Stimulated activated CD4-positive, alpha-beta T cell treated with anti-CD3 and anti-CD28 coated beads, TNF-alpha, amount 100 ng/mL, for 1 hour (primary cell): ENCODE measurements at places on chromosomes 2 and 18.

DNA sequence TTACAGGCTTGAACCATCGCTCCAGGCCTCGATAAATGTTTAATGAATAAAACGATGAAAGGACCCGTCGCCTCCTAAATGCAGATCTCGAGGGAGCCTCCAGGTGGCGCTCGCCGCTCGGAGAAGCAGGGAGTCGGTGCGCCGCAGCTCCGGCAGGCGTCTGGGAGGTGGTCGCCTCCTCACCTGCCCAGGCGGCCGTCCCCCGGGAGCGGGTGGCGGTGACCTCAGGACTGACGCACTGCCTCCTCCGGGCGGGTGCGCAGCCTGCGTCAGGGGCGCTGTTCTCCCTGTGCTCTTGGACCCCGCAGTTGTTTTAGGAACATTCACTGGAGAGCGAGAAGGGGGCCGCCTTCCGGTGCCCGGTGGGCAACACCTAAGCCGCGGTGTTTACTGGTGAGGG lies 38.6 kb upstream of the POLE4 start:
- DNase-seq, result peak; percentile 28

GRCh38 chr2:159249990-159250715 lies 36.4 kb downstream of the WDSUB1 start:
- no peak for DNase-seq

- DNase-seq, result no peak
Observed at GRCh38 chr2:130339885-130340745, 2.6 kb upstream of the IMP4 start.

DNA sequence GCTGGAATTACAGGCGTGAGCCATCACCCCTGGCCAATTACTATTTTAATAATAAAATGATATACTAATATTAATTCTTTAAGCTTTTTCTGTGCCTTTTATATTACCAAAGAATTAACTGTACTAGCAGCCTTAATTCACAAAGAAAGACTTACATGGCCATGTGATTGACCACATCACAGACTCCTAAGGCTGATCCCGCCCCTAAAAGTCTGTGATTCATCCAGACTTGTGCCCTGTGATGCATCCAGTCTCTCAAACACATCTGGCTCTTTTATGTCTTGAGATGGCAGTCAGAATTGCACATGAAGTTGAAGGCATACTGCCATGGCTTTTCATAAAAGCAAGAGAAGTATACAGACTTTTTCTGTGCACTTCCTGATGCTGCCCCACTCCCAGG lies 91.7 kb downstream of the DTNA start:
- DNase-seq, result no peak

- DNase-seq, result no peak
Observed at GRCh38 chr2:163132850-163133249, 294.3 kb upstream of the KCNH7 start.

DNA sequence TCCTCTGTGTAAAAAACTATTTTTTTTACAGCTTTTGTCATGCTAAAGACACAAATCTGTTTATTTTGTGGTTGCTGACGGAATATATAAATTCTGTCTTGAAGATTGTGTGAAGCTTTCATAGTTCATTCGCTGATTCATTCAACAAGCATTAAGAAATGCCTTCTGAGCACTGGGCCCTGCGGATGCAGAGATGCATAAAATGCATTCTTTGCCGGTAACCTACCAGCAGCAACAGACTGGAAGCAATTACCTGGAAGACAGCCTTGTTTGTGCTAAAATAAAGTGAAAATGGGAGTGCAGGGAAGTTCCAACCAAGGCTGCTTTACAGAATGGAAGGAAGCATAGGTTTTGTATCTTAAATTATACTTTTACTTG lies 119.7 kb downstream of the PMAIP1 start:
- DNase-seq, result no peak

DNA sequence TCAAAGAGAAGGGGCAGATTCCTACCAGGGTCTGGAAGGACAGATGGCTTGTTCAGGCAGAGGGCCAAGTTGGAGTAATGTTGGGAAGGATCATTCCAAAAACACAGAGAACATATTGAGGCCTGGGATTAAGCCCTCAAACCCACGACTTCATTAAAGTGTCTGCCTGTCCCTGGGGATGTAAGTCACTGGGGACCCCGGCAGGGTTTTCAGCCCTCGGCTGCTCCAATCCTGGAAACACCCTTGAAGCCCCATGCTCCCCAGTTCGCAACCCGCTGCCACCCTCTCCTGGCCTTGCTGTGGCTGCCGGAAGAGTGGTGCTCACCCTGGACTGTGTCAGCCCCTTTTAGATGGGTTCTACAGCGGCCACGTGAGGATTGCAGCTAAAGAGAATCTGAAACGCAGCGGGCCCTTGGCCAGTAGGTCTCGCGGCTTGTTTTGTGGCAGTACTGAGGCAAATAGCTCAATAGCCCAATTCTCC lies 79.9 kb downstream of the EPAS1 start:
- DNase-seq, result no peak

- DNase-seq, result no peak
Observed at GRCh38 chr2:25112113-25112512, 56.3 kb downstream of the POMC start.

- peak; percentile 57 for DNase-seq
Observed at GRCh38 chr2:109545828-109546713, 67.7 kb downstream of the SEPTIN10 start.

- DNase-seq, result no peak
Observed at GRCh38 chr2:100206731-100207255, 64.4 kb upstream of the AFF3 start.

GRCh38 chr2:160910681-160911080 lies 249.5 kb upstream of the TANK start:
- DNase-seq, result no peak

GRCh38 chr18:45806226-45806625 lies 19.2 kb upstream of the SIGLEC15 start:
- DNase-seq, result no peak

GRCh38 chr2:13252615-13253014 lies 535.9 kb downstream of the TRIB2 start:
- no peak for DNase-seq

DNA sequence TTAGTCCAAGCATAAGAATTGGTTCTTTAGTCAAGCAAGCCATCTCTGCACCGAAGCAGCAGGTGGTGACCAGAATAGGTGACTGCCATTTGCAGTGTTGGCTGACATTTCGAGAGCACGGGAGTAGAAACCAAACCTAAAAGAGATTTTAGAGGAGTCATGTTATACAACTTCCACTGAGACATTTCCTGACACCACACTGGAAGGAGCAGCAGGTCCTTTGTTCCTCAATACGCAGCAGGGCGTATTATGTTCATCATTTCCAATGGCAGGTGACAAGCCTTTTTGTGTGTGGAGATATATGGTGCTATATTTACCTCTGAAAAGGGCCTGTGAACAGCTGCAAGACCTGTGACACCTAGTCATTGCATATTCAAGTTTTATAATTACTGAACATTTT lies 418.8 kb upstream of the NETO1 start:
- no peak for DNase-seq

DNA sequence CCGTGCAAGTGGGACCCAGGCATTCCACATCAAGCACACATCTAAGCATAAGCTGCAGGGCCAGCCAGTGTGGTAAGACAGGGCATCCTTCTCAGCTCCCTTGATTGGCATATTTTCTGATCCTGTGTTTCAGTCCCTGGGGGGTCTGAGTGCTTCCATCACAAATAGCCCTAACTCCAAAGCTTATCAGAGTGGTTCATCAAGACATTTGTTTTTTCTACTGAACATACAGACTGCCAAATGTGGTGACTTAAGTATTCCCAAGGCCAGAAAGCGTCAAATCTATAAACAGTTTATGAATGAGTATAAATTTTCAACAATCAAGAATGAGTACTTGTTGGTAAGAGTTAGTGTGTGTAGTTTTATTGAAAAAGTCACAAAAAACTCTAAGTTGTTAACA lies 18.8 kb downstream of the SPRED2 start:
- DNase-seq, result no peak

DNA sequence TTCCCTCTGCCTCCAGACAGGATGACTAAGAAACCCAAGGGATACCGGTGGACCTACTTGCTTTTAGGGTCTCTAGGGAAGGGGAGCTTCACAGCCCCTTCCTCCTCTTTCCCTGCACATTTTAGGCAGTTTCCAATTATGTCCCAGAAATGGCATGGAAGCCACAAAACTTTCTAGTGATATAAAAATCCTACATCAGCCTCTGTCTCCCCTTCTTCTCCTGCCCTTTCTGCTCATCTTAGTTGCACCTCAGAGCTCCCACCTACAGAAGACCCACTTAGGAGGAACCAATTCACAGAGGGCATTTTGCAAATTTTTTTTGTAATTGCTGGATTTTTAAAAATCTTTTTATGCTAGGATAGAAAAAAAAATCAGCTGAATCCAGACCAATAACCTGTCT lies 263.1 kb downstream of the TNS1 start:
- no peak for DNase-seq

- DNase-seq, result no peak
Observed at GRCh38 chr18:3541549-3542386, 91.8 kb downstream of the TGIF1 start.

GRCh38 chr18:23133860-23134779 lies 1.2 kb upstream of the CABLES1 start:
- DNase-seq, result no peak

- no peak for DNase-seq
Observed at GRCh38 chr2:199870581-199870980, 19.6 kb upstream of the FTCDNL1 start.

GRCh38 chr2:219509780-219510511 lies 4.3 kb upstream of the ASIC4 start:
- DNase-seq, result peak; percentile 26

DNA sequence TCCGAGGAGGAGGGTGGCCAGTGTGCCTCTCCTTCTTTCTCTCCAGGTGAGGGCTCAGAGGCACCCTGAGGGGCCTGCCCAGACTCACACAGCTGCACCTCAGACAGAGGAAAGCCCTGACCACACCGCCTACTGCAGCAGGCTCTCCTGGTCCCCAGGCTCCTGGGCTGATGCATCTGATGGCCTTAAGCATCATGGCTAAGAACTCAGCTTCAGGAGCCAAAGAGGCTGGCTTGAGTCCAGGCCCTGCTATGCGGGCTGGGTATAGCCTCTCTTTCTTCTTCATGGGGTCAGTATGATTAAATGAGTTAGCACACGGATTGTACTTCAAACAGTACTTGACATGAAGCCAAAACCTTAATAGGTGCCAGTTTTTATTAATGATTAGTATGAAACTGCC lies 89.6 kb downstream of the TGFA start:
- DNase-seq, result no peak

- DNase-seq, result no peak
Observed at GRCh38 chr2:102010902-102011301, 19.1 kb downstream of the IL1R2 start.

DNA sequence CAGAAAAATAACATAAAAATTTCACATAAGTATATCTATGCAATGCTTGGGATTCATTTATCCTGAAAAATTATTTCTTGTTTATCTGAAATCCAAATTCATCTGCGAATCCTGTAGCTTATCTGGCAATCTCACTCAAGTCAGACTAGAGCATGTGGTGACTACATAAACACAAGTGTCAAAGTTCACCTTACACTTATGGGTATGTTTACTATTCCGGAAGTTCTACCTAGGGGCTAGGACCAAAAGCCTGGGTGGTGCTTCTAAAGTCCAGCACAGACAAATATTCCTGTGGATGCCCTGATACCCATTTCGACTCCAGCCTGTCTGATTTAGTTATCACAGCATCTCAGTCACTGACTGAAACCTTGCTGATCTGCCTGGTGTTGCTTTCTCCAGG lies 364.0 kb downstream of the METTL4 start:
- DNase-seq, result no peak
